ENCODE measurements at places on chromosomes 7 and 10. TPM values are rescaled to one million over a fixed set of nuclear protein-coding genes. Genes with fewer than 3 reads are reported as not detected.

DNA sequence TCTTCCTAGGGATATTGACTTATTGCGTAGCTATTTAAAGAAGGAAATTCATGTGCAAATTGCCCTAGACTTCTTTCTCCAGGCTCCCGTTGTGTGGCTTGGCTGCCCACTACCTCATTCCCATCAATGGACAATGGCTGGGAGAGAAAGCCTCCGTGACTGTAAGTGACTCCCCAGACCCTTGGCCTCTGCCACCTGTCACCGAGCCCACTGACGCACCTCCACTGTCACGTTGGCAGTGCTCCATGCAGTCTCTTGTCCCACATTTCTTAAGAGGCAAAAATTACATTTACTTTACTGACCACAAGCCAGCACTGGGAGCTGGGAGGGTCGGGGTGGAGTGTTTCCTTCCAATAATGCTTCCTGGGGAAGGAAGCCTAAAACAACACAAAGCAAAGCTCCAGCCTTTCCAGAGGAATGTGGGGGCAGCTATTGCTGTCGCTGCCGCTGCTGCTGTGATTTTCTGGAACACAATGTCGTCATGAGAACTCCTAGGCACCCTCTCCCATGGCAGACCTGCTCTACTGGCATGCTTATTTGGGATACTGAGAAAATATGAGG lies 89.7 kb upstream of the STEAP1B start:
- H3K27me3 ChIP-seq, result no peaks in the 10 kb centered on the region
- no peak overlapping the region for H3K27ac ChIP-seq
- peaks cover 9% of the 10 kb centered on the region for H3K4me1 ChIP-seq

- H3K36me3 ChIP-seq, result no peaks in the 10 kb centered on the region
- no peaks in the 10 kb centered on the region for H3K4me1 ChIP-seq
- no peak overlapping the region for H3K4me3 ChIP-seq
- no peak overlapping the region for H3K27ac ChIP-seq
These were observed 71.6 kb upstream of the CTTNBP2 start for GRCh38 chr7:117944886-117945285.

- H3K27ac ChIP-seq, result no peak overlapping the region
- no peaks in the 10 kb centered on the region for H3K36me3 ChIP-seq
- H3K27me3 ChIP-seq, result no peaks in the 10 kb centered on the region
- DNase-seq, result no peak
- H3K4me1 ChIP-seq, result no peaks in the 10 kb centered on the region
- H3K4me3 ChIP-seq, result no peak overlapping the region
These were observed 51.2 kb upstream of the KMT2C start for GRCh38 chr7:152486968-152487367.

DNA sequence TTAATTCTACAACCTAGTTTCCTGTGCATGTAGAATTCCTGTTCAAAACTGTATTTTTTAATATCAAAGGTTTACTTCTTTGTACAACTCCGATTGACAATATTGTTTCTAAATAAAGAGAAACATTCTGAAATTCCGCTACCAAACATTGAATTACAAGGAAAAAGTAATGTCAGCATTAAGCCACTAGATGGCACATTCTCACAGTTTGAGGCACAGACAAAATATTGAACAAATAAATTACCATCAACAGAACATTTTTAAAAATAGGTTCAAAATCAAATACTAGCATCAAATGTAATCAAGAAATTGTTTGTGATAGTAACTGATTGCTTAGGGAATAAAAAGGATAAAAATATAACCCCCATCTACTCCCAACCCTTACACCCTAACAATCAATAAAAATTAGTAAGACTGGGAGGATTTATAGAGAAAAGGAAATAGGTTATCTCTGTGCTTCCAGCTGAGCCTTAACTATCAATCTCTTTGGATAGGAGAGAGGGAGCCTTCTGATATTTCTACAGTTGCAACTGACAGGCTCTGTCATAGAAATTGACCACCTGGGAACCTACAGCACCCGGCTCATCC lies 86.6 kb upstream of the C7orf33 start:
- peaks cover 14% of the 10 kb centered on the region for H3K4me1 ChIP-seq
- no peak overlapping the region for H3K4me3 ChIP-seq
- no peaks in the 10 kb centered on the region for H3K36me3 ChIP-seq
- no peaks in the 10 kb centered on the region for H3K27me3 ChIP-seq

EMX2 gene
- total RNA-seq, result not detected

SPACDR gene
- 1.6 TPM for total RNA-seq

NPTX2 gene
- not detected for total RNA-seq

SKAP2 gene
- 0.81 TPM for total RNA-seq

GRCh38 chr10:45395554-45395953 lies 21.5 kb downstream of the ALOX5 start:
- H3K27ac ChIP-seq, result no peak overlapping the region
- no peaks in the 10 kb centered on the region for H3K27me3 ChIP-seq
- no peak overlapping the region for H3K4me3 ChIP-seq
- H3K36me3 ChIP-seq, result no peaks in the 10 kb centered on the region
- no peak for DNase-seq

GRCh38 chr7:157280216-157280841 lies 56.5 kb upstream of the DNAJB6 start:
- H3K27ac ChIP-seq, result no peak overlapping the region
- H3K4me3 ChIP-seq, result no peak overlapping the region
- H3K27me3 ChIP-seq, result no peaks in the 10 kb centered on the region

DNA sequence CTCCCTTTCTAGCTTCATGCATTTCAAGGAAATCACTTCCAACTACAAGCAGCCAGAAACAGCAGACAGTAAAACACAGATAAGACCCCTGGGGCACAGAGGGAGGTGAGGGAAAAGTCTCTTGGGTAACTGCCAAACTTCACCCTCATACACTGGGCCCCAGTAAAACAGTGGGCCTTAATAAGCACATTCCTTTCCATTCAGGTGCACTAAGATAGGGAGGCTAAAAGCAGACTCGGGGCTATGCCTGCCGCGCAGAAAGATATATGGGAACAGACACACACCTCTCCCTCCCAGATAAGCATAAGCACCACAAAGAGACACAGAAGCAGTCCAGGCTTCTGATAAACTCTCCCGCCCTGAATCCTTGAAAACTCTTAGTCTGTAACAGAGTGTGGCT lies 117.0 kb downstream of the TYW1B start:
- no peaks in the 10 kb centered on the region for H3K36me3 ChIP-seq
- H3K4me3 ChIP-seq, result no peak overlapping the region
- peak; percentile 2 for DNase-seq
- peak overlapping the region; percentile 91 for H3K27ac ChIP-seq
- peaks cover 8% of the 10 kb centered on the region for H3K4me1 ChIP-seq
- H3K27me3 ChIP-seq, result no peaks in the 10 kb centered on the region

SFMBT2 gene
- total RNA-seq, result 4.4 TPM

GRCh38 chr10:76624470-76624869 lies 1013.1 kb downstream of the KCNMA1 start:
- no peak for DNase-seq
- H3K27me3 ChIP-seq, result no peaks in the 10 kb centered on the region
- H3K4me3 ChIP-seq, result no peak overlapping the region
- H3K36me3 ChIP-seq, result no peaks in the 10 kb centered on the region
- H3K27ac ChIP-seq, result no peak overlapping the region

UNCX gene
- 6.4 TPM for total RNA-seq

BRI3 gene
- 30.0 TPM for total RNA-seq

DNA sequence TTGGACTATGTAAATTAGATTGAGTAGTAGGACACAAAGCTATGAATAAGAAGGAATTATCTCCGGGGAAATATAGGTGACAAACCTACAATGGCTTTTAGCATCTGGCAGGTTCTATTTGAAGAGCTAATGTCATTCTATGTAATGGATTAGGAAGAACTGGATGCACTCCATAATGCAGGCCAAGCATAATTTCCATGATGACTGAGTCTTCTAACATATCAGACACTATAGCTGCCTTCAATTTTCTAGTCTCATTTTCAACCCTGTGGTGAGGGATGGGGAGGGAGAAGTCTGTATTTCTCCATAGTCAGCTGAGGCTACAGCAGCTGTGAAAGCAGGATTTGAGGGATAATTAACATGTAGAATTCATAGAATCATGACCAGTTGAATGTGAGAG lies 390.4 kb upstream of the LRRTM3 start:
- no peak for DNase-seq
- H3K4me1 ChIP-seq, result peaks cover 27% of the 10 kb centered on the region
- H3K27me3 ChIP-seq, result no peaks in the 10 kb centered on the region
- no peak overlapping the region for H3K27ac ChIP-seq
- no peaks in the 10 kb centered on the region for H3K36me3 ChIP-seq
- no peak overlapping the region for H3K4me3 ChIP-seq

- DNase-seq, result peak; percentile 81
- no peaks in the 10 kb centered on the region for H3K27me3 ChIP-seq
- H3K27ac ChIP-seq, result no peak overlapping the region
These were observed 45.5 kb upstream of the DMBT1 start for GRCh38 chr10:122515022-122515424.

DNA sequence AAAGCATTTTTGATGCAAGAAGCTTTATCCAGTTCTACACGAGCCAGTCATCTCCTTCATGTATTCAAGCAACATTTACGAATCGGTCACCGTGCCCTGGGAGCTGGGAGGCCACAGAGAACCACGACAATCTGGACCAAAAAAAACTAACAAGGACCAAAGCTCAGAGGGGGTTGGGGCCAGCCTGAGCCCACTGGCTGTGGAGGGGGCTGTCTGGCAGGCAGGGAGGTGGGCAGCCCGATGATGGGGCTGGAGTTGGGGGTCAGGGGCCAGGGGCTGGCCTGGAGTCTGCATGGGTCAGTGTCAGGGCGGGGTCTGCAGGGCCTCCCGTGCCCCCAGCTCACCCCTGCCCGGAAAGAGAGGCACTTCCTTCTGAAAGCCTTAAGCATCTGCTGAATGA lies 12.5 kb upstream of the GRIFIN start:
- no peaks in the 10 kb centered on the region for H3K27me3 ChIP-seq
- no peak overlapping the region for H3K4me3 ChIP-seq
- H3K27ac ChIP-seq, result no peak overlapping the region
- no peaks in the 10 kb centered on the region for H3K36me3 ChIP-seq
- no peak for DNase-seq

NEUROG3 gene
- total RNA-seq, result not detected

DNA sequence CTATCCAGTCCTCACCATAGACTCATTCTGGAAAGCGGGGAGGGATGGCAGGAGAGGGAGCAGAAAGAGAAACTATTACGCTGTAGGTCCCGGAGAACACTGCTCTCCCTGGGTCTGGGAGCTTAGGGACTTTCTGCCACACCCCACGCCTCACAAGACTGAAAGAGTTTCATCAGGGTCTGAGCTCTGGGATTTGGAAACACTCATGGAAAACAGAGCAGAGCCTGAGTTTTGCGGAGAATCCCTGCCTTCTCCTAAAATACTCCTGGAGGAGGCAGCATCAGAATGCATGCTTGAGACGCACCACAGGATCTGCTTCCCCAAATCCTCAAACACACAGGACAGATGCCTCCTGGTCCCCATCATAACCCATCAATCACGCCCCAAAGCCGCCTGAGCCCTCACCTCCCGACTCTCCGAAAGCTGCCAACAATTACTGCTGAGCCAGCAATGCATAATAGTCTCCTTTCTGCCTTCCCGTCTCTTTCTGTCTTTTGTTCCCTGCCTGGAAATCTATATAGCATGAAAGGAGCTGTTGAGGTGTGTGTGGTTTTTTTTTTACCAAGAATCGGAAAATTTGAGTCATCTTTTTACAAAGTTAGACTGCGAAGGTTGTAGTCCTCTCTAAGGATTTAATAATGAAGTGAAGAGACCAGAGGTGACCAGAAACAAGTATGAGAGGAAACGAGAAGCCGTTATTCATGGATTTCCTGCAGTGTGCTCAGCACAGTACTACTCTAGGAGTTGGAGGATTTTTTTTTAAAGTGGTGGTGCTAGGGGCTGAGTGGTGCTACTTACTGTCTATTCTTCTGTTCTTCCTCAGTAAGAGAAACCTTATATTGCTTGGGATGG lies 37.7 kb downstream of the ASB13 start:
- H3K36me3 ChIP-seq, result no peaks in the 10 kb centered on the region
- DNase-seq, result peak; percentile 55
- no peak overlapping the region for H3K27ac ChIP-seq
- H3K4me3 ChIP-seq, result no peak overlapping the region

CHRM2 gene
- 79.8 TPM for total RNA-seq

DNA sequence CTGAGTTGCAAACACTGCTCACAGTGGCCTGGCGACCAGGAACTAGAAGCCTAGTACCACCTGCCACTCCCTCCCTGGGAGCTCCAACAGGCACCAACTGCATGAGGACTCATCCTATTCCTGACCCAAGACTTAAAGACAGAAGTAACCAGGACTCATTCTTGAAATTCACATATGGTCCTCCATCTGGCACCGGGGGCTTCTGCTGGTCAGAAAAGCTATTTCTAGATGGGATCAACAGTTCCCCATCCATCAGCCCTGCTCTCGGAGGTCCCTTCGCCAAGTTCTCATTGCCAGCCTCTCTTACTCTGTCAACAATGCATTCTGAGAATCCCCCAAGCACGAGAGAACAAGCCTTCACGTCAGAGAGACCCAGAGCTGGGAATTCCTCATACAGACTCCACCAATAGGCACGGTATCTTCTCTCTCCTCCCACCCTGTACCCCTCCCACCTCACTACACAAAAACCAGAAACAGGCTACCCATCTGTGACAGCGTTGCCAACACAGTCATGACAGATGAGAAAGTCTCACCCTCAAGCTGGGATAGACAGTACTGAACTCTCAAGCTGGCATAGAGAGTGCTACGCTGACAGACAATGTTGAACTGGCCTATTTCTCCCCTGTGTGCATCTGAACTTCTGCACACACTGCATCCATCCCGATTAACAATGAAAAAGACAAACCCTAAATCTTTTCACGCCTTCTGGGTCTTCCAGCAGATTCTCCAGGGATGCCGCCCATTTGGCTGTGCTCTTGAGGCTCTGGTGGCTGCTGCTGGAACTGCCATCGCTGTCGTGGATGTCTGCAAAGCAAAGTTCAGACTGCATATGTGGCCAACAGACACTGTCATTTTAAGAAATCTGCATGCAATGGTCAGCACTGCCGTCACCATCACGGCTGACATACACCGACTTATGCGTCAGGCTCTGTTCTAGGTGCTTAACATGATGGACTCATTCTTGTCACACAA lies 15.6 kb downstream of the RGS10 start:
- no peaks in the 10 kb centered on the region for H3K4me1 ChIP-seq
- no peak overlapping the region for H3K27ac ChIP-seq
- DNase-seq, result no peak
- no peaks in the 10 kb centered on the region for H3K27me3 ChIP-seq

GRCh38 chr10:131022981-131023380 lies 288.5 kb downstream of the TCERG1L start:
- no peak overlapping the region for H3K4me3 ChIP-seq
- no peaks in the 10 kb centered on the region for H3K36me3 ChIP-seq
- no peaks in the 10 kb centered on the region for H3K4me1 ChIP-seq
- no peak for DNase-seq
- H3K27ac ChIP-seq, result no peak overlapping the region
- no peaks in the 10 kb centered on the region for H3K27me3 ChIP-seq

- no peaks in the 10 kb centered on the region for H3K36me3 ChIP-seq
- H3K4me3 ChIP-seq, result no peak overlapping the region
- no peaks in the 10 kb centered on the region for H3K4me1 ChIP-seq
- DNase-seq, result no peak
- peaks cover 7% of the 10 kb centered on the region for H3K27me3 ChIP-seq
These were observed 174.7 kb upstream of the PDE1C start for GRCh38 chr7:32244806-32245345.

GRCh38 chr7:77181015-77181595 lies 18.5 kb downstream of the FGL2 start:
- no peaks in the 10 kb centered on the region for H3K27me3 ChIP-seq
- no peak overlapping the region for H3K27ac ChIP-seq
- no peak overlapping the region for H3K4me3 ChIP-seq
- H3K36me3 ChIP-seq, result no peaks in the 10 kb centered on the region

ACSL5 gene
- total RNA-seq, result not detected

- no peaks in the 10 kb centered on the region for H3K4me1 ChIP-seq
- no peak overlapping the region for H3K4me3 ChIP-seq
- H3K27ac ChIP-seq, result peak overlapping the region; percentile 0
- H3K27me3 ChIP-seq, result no peaks in the 10 kb centered on the region
- H3K36me3 ChIP-seq, result peaks cover 33% of the 10 kb centered on the region
- no peak for DNase-seq
These were observed 33.8 kb downstream of the PFKFB3 start for GRCh38 chr10:6236349-6237198.

Measured in cardiac muscle cell (in vitro differentiated cells and primary cell).